Aorta (tissue), 5 donors: ENCODE measurements at places on chromosomes 16 and 17. TPM values are rescaled to one million over a fixed set of nuclear protein-coding genes. Genes with fewer than 3 reads are reported as not detected.

Gene KRT222
- 4.5 TPM for total RNA-seq

DNA sequence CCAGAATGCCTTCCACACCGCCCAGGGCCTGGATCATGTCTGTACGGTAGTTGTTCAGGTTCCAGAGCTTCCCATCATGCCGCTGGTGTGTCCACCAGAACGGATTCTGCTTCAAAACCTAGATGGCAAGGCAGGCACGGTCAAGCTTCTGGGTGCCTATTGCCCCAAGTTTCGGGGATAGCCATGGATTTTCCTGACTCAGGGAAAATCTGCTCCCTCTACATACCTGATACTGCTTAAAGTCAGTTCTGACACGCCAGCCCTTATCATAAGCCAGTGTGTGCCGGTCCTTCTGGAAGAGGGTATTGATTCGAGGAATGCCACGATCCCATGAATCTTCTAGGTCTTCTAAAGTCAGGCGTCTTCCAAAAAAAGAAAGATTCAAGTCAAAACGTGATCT lies 11.4 kb upstream of the RILP start:
- DNase-seq = no peak

DNA sequence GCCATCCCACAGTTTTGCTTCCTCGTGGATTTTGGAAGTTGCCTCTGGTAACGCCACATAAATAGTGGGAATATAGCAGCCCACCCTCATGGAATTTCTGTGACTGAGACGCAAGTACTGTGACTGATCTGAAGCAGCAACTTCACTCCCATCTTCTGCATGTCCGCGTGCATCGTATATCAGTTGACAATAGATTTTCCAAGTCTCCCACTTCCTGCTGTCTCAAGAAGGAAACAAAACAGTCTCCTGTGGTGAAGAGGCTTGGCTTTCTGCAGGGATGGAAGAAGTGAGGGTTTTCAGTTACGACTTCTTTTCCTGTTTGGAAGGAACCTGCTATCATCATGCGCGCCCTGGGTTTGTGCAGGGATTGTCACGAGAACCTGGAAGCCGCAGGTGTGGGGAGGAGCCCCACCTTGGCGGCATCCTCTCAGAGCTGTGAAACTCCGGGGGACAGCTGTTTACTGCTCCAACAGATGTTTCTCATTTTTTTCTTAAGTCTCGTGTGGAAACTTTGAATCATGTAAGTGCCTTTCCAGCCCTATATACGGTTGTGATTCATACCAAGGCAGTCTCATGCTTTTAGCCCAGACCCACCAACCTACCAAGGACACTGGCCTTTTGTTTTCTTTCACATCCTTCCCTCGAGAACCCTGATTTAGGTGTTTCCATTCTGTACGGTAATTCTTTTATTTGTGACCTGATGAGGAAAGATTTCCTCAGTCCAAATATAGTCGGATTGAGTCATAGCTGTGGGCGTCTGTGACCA lies 57.5 kb downstream of the WIPI1 start:
- DNase-seq = no peak

GRCh38 chr16:57387598-57388354 lies 15.5 kb downstream of the CX3CL1 start:
- no peak for DNase-seq
